SK-N-SH (cell line): ENCODE measurements at places on chromosomes 7 and 10. TPM values are rescaled to one million over a fixed set of nuclear protein-coding genes. Genes with fewer than 3 reads are reported as not detected.

Gene PDGFA
- 13.5 and 18.9 TPM in 2 replicates for polyA plus RNA-seq

Gene GPRIN2
- 0.03 TPM in 1 of 2 replicates, not detected in the other for polyA plus RNA-seq

Gene CLCN1
- polyA plus RNA-seq: 0.10 and 0.12 TPM in 2 replicates

Gene HOXA2
- not detected in 2 replicates for polyA plus RNA-seq

Gene SYNPO2L
- polyA plus RNA-seq: 0.05 TPM in 1 of 2 replicates, not detected in the other

Gene GPR22
- polyA plus RNA-seq: 0.03 and 0.23 TPM in 2 replicates

Gene CALCR
- polyA plus RNA-seq: 0.06 and 0.12 TPM in 2 replicates

Gene NYAP1
- polyA plus RNA-seq: 3.9 and 6.0 TPM in 2 replicates

Gene DPYSL4
- 19.4 and 21.8 TPM in 2 replicates for polyA plus RNA-seq

Gene OR6V1
- not detected in 2 replicates for polyA plus RNA-seq

Gene PNLIP
- polyA plus RNA-seq: not detected in 2 replicates

Gene PSTK
- polyA plus RNA-seq: 8.4 and 9.5 TPM in 2 replicates

Gene IGFBP1
- polyA plus RNA-seq: not detected in 2 replicates

Gene NRP1
- 129 and 149 TPM in 2 replicates for polyA plus RNA-seq

Gene BICC1
- 1.5 and 2.2 TPM in 2 replicates for polyA plus RNA-seq

Gene PPP1R17
- polyA plus RNA-seq: not detected in 2 replicates

Gene PTPN20
- polyA plus RNA-seq: 0.36 and 0.70 TPM in 2 replicates

Gene JCAD
- polyA plus RNA-seq: 19.0 and 25.7 TPM in 2 replicates

Gene PTF1A
- polyA plus RNA-seq: not detected in 2 replicates

Gene SPDYE16
- polyA plus RNA-seq: 0.10 TPM in 1 of 2 replicates, not detected in the other

Gene HOXA11
- not detected in 2 replicates for polyA plus RNA-seq
